Activated naive CD4-positive, alpha-beta T cell (primary cell): ENCODE measurements at places on chromosomes 11 and 22.

GRCh38 chr11:70698871-70699270 is 300.5 kb downstream of the CTTN start:
- DNase-seq: no peak

GRCh38 chr22:35563211-35563610 is 22.6 kb downstream of the RASD2 start:
- DNase-seq: no peak

DNA sequence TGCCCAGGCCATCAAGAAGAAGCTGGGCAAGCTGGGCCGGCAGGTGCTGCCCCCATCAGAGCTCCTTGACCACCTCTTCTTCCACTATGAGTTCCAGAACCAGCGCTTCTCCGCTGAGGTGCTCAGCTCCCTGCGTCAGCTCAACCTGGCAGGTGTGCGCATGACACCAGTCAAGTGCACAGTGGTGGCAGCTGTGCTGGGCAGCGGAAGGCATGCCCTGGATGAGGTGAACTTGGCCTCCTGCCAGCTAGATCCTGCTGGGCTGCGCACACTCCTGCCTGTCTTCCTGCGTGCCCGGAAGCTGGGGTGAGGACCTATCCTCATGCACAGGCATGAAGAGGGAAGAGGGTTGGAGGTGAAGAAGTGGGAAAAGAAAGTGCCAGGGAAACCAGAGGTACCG is 5.3 kb upstream of the NHERF4 start:
- no peak for DNase-seq

DNA sequence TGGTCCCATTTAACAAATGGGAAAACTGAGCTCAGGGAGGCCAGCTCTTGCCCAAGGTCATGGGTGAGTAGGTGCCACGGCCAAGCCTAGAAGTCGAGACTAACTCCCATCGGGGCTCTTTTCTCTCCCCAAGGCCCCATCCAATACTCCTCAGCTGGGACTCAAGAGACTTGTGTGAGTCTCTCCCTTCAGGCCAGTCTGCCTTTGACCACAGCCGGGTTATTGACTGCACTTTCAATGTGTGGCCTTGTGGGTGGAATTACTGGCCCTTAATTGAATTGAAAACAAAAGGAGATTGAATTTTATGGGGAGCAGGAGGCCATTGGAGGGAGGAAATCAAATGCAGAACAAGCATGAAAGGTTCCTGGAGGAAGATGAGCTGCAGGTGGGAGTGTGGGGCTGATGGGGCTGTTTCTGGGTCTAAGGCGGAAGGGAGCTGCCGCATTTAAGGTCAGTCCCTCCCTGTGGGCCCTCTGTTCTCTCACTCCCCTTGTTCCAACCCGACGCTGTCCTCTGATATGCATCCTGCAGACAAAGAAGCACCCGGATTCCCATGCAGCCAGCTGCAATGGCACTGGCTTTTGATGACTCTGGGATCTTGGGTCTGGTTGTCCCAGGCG is 552.8 kb downstream of the MIAT start:
- no peak for DNase-seq
